ENCODE measurements at places on chromosomes 1 and 21.

DNA sequence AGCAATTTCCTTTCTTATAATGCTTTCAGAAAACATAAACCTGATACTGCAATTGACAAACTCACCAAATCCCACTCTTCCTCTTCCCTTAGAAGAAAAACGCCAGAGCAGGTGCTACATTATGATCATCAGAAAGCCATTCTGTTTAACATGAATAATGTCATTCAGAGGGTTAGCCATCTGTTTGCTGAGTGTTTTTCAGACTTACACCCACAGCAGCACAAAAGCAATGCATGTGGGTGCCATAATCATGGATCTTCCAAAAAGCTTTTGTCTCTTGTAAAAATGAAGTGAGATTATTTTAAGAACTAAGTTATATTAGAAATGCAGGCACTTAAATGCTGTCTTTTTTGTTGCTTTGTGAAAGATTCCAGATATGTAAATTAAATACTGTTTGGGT lies 204.6 kb upstream of the TMPRSS15 start:
- no peak for DNase-seq

DNA sequence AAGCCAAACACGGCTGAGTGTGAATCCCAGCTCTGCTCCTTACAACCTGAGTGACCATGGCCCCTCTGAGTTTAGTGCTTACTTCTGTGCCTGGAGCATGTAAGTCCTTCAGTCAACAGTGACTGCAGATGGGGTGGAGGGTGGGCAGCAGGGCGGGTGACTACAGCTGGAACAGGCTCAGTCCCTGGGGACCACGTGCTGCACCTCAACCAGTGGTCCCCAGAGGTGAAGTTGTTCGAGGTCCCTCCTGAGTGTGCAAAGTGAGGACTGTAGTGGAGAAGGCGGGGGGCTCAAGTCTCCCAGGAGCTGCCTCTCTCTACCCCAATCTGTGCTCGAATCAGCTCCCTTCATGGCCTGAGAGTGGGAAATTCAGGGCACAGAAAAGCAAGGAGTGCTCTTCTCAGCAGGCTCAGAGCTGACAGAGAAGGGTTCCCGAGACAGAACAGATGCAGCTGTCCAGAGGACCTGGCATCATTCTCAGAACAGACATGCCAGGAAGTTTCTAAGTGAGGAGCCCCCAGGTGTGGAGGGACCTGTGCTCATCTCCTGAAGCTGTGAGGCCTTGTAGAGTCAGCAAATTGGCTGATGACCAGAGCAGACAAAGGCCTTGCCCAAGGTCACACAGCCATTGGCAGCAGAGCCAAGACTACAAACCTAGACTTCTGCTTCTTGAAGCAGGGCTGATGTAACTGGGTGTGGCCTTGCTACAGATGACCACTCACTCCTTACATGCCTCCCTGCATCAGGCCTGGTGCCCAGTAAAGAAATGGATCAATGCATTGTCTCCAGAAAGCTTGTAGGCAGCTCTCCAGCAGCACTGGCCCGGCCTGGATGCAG lies 61.7 kb upstream of the EDN2 start:
- DNase-seq: no peak

GRCh38 chr21:33663241-33663640 lies 20.9 kb downstream of the ITSN1 start:
- no peak for DNase-seq

- DNase-seq: no peak
These were observed 29.7 kb downstream of the MDM4 start for GRCh38 chr1:204545881-204546280.

GRCh38 chr1:178031856-178032320 lies 62.0 kb upstream of the RASAL2 start:
- peak; percentile 45 for DNase-seq

DNA sequence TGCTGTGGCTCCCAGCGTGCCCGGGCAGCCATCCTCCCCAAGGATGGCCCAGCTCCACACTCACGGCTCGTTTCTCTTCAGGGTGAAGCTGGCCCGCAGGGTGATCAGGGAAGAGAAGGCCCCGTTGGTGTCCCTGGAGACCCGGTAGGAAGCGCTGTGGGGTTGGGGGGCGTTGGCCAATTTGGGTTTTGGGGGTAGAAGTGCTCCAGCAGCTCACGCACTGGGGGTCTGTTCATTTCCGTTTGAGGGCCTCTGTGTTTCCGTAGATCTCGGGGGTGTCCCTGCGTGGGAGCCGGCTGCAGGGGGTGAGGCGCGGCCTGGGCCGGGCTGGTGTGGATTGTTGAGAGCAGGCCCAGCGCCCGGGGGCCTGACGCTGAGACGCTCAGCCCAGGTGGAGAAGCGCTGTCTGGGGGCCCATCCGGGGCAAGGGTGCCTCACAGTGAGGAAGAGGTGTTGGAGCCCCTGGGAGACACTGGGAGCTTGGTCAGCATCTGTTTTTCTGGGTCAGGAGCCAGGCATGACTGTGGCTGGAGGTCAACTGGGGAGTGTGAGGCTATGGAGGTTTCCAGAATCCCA lies 12.6 kb downstream of the COL6A1 start:
- DNase-seq: no peak

- DNase-seq: no peak
These were observed 671 bp upstream of the PYGO2 start for GRCh38 chr1:154962156-154962749.

GRCh38 chr21:32917362-32918135 lies 108.2 kb upstream of the OLIG2 start:
- DNase-seq: no peak

GRCh38 chr1:23422241-23422877 lies 2.2 kb downstream of the TCEA3 start:
- DNase-seq: no peak

DNA sequence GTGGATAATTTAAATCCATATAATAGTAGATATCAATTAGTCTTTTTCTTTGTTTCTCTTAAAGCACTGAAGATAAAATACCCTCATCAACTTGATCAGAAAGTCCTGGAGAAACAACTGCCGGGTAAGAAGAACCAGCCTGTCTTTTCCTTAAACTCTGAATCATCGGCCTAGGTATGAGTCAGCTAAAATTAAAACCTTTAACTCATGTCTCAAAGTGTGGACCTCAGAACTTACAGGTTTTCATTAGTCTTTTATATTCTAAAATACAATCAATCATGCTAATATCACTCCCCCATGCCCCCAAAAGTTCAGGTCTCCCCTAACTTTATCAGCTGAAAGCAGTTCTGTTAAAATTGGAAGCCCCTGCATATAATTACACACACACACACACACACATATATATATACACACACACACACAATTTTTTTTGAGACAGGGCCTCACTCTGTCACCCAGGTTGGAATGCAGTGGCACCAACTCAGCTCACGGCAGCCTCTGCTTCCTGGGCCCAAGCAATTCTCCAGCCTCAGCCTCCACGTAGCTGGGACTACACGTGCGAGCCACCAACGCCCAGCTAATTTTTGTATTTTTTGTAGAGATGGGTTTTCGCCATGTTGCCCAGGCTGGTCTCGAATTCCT lies 61.3 kb downstream of the B3GALNT2 start:
- DNase-seq: no peak

GRCh38 chr1:24175033-24175755 lies 11.9 kb downstream of the IFNLR1 start:
- no peak for DNase-seq

GRCh38 chr1:11515368-11516300 lies 36.7 kb downstream of the DISP3 start:
- DNase-seq: no peak

DNA sequence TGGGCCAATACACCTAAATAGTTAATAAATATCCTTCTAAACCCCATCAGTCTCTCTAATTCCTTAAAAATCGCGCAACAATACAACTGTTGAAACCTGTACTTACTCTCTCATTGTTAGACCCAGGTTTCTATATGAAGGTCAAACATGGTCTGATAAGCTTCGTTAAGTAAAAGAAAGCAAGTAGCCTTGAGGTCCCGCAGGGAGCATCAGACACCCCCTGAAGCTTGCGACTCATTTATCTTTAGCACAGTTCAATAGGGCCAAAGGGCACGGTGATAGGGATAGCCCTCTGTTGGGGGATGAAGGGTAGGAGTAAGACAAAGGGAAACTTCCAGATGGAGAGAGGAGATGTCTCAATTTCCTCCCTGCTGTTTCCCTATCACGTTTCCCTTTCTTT lies 27.3 kb upstream of the THEM4 start:
- no peak for DNase-seq

- no peak for DNase-seq
These were observed 8.8 kb upstream of the TTLL10 start for GRCh38 chr1:1164701-1165451.

Data from substantia nigra (tissue), 51 donors.